ENCODE measurements at places on chromosomes 4 and X. TPM values are rescaled to one million over a fixed set of nuclear protein-coding genes. Genes with fewer than 3 reads are reported as not detected.

ATP2B3 gene
- 0.37 TPM for total RNA-seq

FGB gene
- total RNA-seq = 2.1 TPM

EPHA5 gene
- 1.6 TPM for total RNA-seq

TSC22D3 gene
- total RNA-seq = 199 TPM

ZAR1 gene
- not detected for total RNA-seq

NXT2 gene
- 9.5 TPM for total RNA-seq

DCHS2 gene
- not detected for total RNA-seq

GRCh38 chrX:15911734-15912550 lies 57.3 kb upstream of the AP1S2 start:
- DNase-seq = no peak
- H3K27ac ChIP-seq = no peak overlapping the region
- no peaks in the 10 kb centered on the region for H3K36me3 ChIP-seq
- no peaks in the 10 kb centered on the region for H3K4me1 ChIP-seq
- no peak overlapping the region for H3K4me3 ChIP-seq

- no peaks in the 10 kb centered on the region for H3K27me3 ChIP-seq
- peak overlapping the region; percentile 46 for H3K27ac ChIP-seq
- DNase-seq = no peak
Measured at GRCh38 chr4:181968371-181968770, 274.8 kb upstream of the TENM3 start.

ARL9 gene
- 0.26 TPM for total RNA-seq

AKAP4 gene
- total RNA-seq = not detected

GRCh38 chrX:48102874-48103374 lies 27.5 kb upstream of the SPACA5B start:
- H3K4me3 ChIP-seq = no peak overlapping the region
- H3K36me3 ChIP-seq = no peaks in the 10 kb centered on the region
- peaks cover 2% of the 10 kb centered on the region for H3K27me3 ChIP-seq

PALLD gene
- 886 TPM for total RNA-seq

ARSJ gene
- total RNA-seq = 80.9 TPM

FABP2 gene
- total RNA-seq = not detected

PSAPL1 gene
- not detected for total RNA-seq

ARMCX2 gene
- 146 TPM for total RNA-seq

Measured in chondrocyte (in vitro differentiated cells).